ENCODE measurements at places on chromosomes 5 and 9.

GRCh38 chr9:106479679-106480078, 383.3 kb upstream of the ZNF462 start:
- no peak for DNase-seq

GRCh38 chr5:62606878-62607277, 28.3 kb downstream of the LRRC70 start:
- no peak for DNase-seq

GRCh38 chr9:108300306-108301287, 555.2 kb downstream of the ACTL7B start:
- no peak for DNase-seq

DNA sequence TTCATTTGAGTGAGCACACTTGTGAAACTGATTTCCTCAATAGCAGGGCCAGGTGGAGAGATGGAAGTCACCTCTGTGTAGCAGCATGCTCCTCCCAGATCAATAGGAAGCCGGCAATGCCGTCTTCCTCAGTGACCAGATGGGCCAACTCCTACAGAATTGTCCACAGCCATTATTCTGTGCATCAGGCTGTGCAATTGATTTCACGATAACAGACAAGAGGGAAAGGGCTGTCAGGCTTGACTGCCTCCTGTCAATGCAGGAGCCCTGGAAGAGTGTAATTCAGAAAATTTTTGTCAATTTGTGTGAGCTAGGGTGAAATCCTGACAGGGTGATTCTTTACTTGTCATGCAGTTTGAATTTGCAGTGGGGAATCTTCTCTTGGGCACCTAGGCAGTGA, 838.4 kb upstream of the NUDT12 start:
- DNase-seq = no peak

GRCh38 chr5:111386832-111387162, 125.5 kb downstream of the STARD4 start:
- DNase-seq = no peak

- DNase-seq = no peak
Observed at GRCh38 chr5:68110264-68110663, 105.3 kb upstream of the PIK3R1 start.

- DNase-seq = no peak
Observed at GRCh38 chr9:137642118-137642601, 23.4 kb downstream of the EHMT1 start.

- DNase-seq = no peak
Observed at GRCh38 chr5:33850100-33850594, 41.6 kb downstream of the ADAMTS12 start.

All from NCI-H524 (cell line).